ENCODE measurements at places on chromosomes 3 and 15.

- DNase-seq, result no peak
Observed at GRCh38 chr3:148682997-148683396, 14.7 kb upstream of the AGTR1 start.

- no peak for DNase-seq
Observed at GRCh38 chr3:125148016-125148812, 64.3 kb downstream of the SLC12A8 start.

GRCh38 chr3:31179768-31180167, 285.3 kb upstream of the GADL1 start:
- no peak for DNase-seq

DNA sequence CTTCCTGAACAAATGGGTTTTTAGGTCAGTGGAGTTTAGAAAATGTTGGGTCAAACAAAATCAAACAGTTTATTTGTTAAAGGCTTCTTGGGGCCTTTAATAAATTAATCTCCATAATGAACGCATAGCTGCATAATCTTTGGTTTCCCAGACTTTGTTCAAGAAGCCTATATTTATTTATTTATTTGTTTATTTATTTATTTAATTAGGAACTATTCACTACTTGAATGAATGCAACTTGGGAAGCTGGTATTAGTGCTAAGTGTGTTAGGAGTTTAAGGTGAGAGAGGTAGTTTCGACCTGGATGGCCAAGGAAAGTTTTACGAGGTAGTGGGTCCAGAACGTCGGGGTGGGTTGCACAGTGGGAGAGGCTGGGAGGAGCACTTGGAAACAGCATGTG, 281.9 kb upstream of the C2CD4B start:
- DNase-seq, result no peak

GRCh38 chr3:164320962-164321361, 757.3 kb downstream of the SI start:
- DNase-seq, result no peak

- DNase-seq, result no peak
Observed at GRCh38 chr3:46102059-46102779, 74.9 kb upstream of the XCR1 start.

DNA sequence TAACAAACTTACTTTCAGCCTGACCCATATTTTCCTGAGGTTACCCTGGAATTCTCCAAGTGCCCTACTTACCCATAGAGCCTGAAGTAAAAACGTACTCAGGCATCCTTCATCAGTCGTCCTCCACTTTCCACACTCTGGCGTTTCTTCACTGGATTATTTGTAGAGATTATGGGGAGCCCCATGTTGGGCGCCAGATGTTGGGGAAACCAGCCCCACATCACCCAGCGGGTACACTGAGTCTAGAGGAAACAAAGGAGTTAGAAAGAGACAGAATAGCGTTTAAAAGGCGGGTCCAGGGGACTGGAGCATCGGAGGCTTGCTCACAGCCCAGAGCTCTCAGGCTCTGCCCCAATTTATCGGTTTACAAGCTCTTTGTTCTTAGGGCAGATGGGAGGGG, 9.7 kb upstream of the SLC28A2 start:
- DNase-seq, result no peak

- DNase-seq, result peak; percentile 16
Observed at GRCh38 chr15:28975766-28976179, 90.0 kb downstream of the APBA2 start.

- no peak for DNase-seq
Observed at GRCh38 chr15:36757189-36757814, 177.9 kb downstream of the CDIN1 start.

- DNase-seq, result no peak
Observed at GRCh38 chr3:123346021-123346420, 102.9 kb downstream of the ADCY5 start.

DNA sequence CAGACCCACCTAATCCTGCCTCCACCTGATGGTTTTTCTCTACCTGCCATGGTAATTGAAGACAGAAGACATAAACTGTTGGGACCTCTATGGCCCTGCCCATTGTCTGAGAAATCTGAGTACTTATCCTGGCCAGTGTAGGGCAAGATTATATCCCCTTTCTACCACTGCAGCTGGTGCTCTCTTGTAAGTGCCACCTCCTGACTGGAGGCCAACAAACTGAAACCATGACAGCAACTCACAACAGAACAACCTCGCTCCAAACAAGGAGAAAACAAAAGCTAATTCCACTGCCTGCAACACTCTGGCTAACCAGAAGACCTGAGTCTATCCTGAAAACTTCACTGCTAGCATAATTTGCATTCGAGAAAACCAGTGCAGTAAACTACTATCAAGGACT, 82.9 kb downstream of the CLDN1 start:
- DNase-seq, result no peak

- DNase-seq, result peak; percentile 20
Observed at GRCh38 chr3:149792452-149793270, at the start of gene ANKUB1. ANKUB1 (minus strand) TSS chr3:149792554; CDS start chr3:149792366, 188 bp downstream.

- no peak for DNase-seq
Observed at GRCh38 chr15:62128916-62129315, 36.2 kb downstream of the C2CD4B start.

GRCh38 chr3:111548092-111548491, 6.1 kb downstream of the CD96 start:
- DNase-seq, result peak; percentile 5
